Activated effector memory CD4-positive, alpha-beta T cell treated with Interleukin-2 at 50 U/mL for 16 hours (primary cell): ENCODE measurements at places on chromosomes 3 and 15.

DNA sequence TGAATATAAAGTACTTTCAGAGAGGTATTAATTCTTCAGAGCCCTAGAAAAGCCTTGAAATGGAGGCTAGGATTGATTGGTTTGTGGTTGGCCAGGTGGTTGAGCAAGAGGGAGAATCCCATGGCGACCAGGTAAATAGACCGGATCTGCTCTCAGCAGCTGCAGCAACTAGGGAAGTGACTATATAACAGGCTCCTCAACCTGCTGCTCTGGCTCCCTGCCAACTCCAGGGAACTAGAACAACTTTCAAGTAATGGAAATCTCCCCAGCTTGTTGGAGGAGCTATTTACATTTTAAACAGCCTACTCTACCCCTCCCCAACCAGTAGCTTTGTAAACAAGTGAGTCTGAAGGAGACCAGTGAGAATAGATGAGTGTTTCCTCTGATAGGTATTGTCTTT is 121.8 kb upstream of the CADM2 start:
- no peak for DNase-seq

- DNase-seq = no peak
These were observed 83.8 kb downstream of the ASB7 start for GRCh38 chr15:100686021-100686724.

- no peak for DNase-seq
These were observed 4.2 kb downstream of the PLXND1 start for GRCh38 chr3:129602309-129602708.

DNA sequence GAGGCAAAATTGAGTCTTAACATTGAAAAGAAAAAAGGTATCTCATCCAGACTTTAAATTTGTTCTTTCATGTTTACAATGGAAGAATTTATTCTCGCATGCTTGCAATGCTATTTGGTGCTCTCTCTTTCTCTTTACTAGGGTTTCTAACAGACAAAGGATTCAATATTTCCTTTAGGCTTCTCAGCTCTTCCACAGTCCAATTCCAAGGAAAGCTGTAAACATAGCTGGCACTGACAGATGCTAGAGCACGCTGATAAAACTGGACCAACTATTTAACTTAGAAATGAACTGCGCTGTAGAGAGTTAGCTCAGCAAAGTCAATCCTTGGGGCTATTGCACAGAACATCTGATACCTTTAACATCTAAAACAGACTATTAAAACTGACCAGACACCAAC is 81.3 kb downstream of the PDZRN3 start:
- DNase-seq = no peak

GRCh38 chr3:115982629-115983028 is 359.3 kb downstream of the GAP43 start:
- no peak for DNase-seq

GRCh38 chr3:106114848-106115247 is 246.0 kb upstream of the CBLB start:
- no peak for DNase-seq

DNA sequence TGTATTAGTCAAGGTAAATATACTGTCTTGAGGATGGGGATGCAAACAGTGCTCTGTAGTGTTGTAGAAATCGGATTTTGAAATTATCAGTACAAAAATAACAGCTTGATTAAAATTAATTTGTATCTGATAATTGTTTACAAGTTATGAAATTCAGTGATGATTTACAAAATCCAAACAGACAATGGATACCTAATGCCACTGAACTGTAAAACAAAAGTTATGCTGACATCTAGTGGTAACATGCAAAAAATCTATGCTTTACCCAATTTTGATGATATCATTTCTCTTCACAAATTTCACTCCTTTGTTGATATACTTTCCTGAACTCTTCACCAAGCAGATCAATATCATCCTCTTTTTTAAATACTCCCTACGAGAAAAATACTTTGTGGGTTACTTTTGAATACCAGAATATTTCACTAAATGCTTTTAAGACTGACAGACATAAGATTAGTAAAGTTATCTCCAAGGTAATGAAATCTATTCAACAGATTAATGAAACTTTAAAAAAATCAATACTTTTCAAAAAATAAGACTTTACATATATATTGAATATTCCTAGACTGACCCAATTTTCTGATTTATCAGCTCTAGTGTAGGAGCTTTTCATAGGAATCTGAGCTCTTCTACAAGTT is 36.0 kb downstream of the MNS1 start:
- no peak for DNase-seq

- DNase-seq = no peak
These were observed 8.8 kb downstream of the CCDC71 start for GRCh38 chr3:49157289-49157688.

GRCh38 chr3:127758013-127758412 is 64.3 kb downstream of the MGLL start:
- DNase-seq = no peak

- DNase-seq = no peak
These were observed 33.6 kb upstream of the PLSCR5 start for GRCh38 chr3:146638718-146639117.

- no peak for DNase-seq
These were observed 666 bp downstream of the SNX33 start for GRCh38 chr15:75648156-75649000.

GRCh38 chr3:127967316-127967715 is 52.3 kb downstream of the KBTBD12 start:
- DNase-seq = no peak

DNA sequence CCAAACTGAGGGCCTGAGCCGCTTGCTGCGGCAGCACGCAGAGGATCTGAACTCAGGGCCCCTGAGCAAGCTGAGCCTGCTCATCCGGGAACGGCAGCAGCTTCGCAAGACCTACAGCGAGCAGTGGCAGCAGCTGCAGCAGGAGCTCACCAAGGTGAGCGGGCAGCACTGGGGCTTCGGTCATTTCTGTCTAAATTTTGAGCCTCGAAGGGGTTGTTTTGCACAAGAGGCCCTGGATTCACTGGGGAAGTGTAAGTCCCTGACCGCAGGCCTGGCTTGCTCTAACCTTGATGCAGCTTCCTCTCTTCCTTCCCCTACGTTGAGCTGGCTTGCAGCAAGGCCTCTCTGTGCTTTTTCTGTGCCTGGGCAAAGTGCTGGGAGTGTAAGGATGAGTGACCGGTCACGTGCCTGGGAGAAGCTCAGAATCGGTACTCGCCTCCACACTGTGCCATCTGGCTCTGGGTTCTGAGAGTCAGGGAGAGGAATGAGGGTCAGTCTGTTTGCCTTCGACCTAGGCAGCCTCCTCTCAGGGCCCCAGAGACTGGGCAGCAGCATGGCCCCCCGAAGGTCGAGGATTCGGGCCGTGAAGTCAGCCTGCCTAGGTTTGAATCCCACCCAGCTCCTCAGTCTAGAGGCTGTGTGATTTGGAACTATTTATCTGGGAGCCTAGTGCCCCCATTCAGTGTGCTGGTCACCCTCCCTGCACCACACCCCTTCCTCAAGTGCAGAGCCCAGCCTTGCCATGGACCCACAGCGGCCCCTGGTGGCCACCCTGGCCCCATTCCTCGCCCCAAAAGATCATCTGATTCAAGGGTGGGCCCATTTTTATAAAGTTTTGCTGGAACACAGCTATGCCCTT is 1.4 kb downstream of the FES start:
- DNase-seq = peak; percentile 59

DNA sequence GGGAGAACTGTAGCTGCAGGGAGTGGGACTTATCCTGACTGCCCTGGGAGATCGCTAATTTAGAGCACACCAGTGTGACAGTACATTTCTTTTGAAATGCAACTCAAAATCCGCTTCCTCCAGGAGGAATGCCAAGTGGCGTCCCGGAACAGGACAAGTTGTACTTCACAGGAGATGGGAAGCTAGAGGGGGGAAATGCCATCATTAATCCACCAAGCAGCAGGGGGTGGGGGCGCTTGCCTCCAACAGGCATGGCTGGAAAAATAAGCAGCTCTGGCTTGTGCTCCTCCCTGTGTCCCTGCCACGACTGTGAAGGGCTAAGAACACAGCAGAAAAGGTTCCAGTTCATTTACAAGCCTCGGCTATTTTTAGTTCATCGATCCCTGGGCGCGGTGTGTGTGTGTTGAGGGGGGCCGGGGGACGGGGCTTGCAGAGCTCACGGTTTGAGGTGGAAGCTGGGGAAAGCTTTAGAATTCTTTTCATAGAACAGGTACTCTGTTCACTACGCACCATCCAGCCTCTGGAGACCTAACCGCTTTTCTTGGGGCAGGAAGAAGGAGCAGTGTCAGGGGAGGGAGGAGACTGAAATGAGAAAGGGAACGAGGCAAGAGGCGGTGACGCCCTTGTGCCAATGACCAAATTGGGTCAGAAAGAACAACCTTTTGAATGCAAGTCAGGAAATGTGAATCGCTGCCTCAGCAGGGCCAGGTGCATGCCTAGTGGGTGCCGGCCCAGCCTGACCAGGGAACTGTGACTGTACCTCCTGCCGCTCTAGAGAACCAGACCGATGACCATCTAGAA is 51.8 kb upstream of the DGKG start:
- peak; percentile 1 for DNase-seq

DNA sequence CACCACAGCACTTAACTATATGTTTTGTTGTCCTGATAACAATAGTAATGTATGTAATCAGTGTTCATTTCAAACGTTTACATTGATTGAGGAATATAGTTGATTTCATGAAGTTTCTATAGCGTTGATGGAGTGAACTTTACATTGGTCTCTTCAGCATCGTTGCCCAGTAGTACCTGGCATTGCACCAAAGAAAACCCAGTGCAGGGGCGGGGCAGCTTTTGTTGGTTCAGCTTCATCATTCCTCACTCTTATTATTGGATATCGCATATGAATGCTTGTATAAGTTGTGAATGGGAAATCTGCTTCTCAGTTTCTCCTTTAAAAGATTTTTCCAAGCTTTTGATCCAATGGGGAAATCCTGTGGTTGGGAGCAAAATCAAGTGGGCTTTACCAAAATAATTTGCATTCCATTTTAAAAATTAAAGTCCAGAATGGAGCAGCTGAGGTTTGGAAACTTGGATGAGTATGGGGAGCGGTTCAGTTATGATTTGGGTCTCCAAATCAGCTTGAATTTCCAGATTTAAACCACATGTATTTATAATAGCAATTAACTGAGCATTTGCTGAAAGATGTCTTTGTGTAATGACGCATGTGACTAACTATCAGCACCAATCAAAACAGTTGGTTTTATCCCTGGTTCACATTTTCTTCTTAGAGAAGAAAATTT is 213.7 kb downstream of the ALCAM start:
- no peak for DNase-seq

- DNase-seq = no peak
These were observed 52.2 kb downstream of the FBLN2 start for GRCh38 chr3:13600950-13601691.

- no peak for DNase-seq
These were observed 36.9 kb downstream of the GALNT15 start for GRCh38 chr3:16211176-16211904.

- DNase-seq = no peak
These were observed 193.2 kb downstream of the GOLGA6L6 start for GRCh38 chr15:20348291-20348899.

DNA sequence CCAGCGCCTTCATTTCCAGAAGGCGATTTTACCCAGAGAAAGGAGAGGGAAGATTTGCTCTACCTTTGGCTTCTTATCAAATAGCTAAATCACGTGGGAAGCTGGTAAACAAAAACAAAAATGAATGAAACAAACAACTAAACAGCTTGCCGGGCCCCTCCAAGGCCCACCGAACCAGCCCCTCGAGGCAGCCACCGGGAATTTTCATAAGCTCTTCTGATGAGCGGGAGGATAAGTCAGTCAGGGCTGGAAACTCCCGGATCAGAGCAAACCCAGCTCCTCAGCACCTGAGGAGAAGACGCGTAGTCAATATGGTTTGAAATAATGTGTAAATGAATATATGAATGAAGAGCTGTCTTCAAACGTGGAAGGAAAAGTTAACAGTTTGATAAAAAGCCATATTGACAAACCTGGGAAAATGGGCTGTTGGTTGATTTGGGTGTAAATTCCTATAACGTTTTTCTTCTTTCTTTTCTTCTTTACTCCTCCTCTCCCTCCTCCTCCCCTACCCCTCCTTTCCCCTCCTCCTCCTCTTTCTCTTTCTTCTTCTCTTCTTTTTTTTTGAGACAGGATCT is 10.7 kb downstream of the RPLP1 start:
- DNase-seq = no peak

- no peak for DNase-seq
These were observed 212.0 kb upstream of the ALCAM start for GRCh38 chr3:105154692-105155091.

DNA sequence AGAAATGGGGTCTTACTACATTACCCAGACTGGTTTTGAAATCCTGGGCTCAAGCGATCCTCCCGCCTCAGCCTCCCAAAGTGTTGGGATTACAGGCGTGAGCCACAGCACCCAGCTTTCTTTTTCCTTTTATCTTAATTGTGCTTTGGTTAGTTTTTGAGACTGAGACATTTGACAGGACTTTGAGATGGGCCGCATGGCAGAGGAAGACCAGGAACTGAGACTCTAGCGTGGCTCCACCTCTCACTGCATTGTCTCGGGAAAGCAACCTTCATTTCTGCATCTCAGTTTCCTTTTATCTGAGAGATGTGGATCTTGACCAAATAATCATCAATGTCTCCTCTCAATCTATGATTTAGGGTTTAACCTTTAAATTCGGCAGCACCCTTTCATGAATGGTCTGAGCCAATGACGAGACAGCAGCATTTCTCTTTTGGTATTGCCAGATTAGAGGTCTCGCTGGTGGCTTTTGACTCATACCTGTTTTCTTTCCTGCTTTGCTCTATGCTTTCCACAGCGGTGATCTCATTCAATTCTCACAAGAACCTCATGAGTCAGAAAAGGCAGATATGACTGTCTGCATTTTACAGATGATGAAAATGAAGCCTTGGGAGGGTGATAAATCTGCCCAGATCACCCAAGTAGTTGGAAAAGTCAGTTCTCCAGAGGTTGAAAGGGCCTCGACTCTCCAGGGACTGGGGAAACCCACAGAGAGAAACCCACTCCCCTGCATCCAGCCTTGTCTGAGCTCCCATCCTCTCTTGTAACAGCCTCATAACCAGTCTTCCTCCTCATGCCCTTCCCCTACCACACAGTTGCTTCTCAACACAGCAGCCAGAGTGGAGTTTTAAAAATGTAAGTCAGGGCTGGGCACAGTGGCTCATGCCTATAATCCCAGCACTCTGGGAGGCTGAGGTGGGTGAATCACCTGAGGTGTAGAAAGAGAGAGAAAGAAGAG is 84.8 kb upstream of the FOXB1 start:
- DNase-seq = no peak

DNA sequence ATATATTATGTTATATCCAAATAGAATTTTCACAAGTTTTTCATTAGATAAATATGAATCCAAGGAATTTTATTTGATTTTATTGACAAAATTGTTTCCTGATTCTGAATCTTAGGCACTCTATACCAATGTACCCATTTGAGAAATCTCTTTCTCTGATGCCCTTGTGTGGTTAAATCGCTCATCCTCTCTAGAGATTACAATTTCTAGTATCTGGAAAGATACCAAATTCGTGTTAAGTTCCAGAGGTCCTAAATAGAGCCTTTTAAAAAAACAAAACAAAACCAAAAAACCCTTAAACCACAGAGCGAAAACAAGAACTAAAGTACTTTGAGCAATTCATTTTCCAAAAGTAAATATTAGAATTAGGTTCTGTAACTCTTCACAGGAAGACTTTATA is 20.0 kb downstream of the SATB1 start:
- no peak for DNase-seq
